ENCODE measurements at places on chromosomes 6 and 20.

DNA sequence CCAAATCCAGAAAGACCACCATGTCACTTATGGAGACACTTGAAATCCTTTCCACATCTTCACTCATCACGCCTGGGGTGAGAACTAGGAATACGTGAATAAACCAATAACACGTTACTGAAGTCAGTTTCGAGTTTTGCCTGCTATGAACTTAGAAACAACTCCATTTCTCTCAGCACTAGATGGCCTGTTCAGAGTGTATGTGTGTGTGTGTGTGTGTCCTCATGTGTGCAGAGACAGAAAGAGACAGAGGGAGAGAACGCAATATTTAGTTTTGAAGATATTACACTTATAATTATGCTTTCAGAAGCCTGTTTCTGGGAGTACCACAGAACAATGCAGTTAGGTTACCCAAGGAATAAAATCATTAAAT is 81.2 kb upstream of the CCN6 start:
- DNase-seq = no peak

GRCh38 chr6:127094791-127095190 is 23.7 kb upstream of the RSPO3 start:
- no peak for DNase-seq

DNA sequence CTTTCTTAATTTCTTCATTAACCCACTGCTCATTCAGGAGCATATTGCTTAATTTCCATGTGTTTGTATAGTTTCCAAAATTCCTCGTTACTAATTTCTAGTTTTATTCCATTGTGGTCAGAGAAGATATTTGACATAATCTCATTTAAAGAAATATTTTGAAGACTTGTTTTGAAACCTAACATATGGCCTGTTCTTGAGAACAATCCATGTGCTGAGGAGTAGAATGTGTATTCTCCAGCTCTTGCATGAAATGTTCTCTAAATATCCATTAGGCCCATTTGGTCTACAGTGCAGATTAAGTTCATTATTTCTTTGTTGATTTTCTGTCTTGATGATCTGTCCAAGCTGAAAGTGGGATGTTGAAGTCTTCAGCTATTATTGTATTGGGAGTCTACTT is 251.7 kb downstream of the ALDH8A1 start:
- no peak for DNase-seq

DNA sequence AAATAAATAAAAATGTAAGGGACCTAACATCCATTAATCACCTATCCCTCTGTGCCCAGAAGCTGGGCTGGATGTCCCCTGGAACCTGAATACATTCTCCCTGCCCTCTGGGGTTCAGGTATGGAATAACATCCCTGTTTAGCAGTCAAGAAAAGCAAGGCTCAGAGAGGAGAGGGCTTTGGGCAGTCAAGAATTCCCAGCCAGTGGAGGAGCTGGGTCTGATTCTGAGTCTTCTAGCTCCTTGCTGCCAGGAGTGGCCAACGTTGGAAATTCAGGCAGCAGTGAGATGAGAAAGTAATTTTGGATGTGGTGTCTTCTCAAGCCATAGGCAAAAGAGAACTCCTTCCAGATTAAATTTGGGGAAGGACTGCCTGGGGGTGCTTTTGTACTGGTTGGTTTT is 42.6 kb upstream of the ZNFX1 start:
- DNase-seq = peak; percentile 43

GRCh38 chr6:119865466-119866350 is 516.1 kb upstream of the MAN1A1 start:
- no peak for DNase-seq

- no peak for DNase-seq
Observed at GRCh38 chr6:26502165-26502564, 2.1 kb downstream of the BTN1A1 start.

DNA sequence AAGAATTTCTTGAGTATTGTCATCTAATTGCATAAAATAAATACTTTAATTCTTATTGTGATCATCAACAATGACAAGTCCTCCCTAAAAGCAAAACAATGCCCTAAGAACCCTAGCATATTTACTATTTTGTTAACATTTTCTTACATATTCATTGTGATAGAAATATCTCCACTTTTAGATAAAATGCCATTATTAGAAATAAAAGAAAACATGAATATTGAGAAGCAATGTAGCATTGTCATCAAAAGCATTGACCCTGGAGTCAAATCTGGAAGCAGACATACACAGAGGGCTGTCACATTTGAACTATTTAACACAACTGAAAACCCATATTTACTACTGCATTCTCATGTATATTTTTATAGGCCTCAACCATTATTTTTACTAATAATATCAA is 257.7 kb downstream of the SYNE1 start:
- DNase-seq = no peak

GRCh38 chr6:8170245-8170644 is 67.9 kb upstream of the EEF1E1 start:
- no peak for DNase-seq

DNA sequence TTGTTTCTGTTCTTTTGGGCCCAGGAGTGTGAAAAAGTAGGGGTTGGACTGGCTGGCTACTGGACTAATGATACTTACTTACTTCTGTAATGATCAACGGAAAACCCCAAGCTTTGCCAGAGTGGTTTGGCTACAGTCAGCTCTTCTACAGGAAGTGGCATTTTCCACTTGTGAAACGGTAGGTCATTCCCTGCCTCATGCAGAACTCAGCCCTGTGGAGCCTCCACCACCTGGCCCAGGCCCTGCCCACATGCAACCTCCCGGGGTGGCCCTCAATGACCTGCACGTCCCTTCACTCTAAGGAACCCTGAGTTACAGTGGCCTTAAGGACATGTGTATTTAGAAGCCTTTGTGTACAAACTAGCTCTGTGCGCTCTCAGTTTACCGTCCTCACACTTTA is 140.4 kb downstream of the DTNBP1 start:
- peak; percentile 20 for DNase-seq

DNA sequence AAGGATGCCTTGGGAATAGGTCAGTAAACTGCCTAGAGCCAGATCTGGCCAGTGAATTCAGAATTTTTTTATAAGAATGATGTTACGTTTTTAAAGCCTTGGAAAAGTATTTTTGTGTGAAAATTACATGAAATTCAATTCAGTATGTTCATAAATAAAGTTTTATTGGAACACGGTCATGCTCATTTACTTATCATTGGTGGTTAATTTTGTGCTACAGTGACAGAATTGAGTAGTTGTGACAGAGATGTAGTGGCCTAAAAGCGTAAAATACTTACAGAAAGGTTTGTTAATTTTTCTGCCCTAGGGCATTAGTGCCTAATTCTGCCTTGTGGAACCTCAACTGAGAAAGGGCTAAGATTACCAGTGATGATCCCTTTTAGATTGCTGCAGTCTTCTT is 28.2 kb downstream of the ZFAND3 start:
- no peak for DNase-seq

DNA sequence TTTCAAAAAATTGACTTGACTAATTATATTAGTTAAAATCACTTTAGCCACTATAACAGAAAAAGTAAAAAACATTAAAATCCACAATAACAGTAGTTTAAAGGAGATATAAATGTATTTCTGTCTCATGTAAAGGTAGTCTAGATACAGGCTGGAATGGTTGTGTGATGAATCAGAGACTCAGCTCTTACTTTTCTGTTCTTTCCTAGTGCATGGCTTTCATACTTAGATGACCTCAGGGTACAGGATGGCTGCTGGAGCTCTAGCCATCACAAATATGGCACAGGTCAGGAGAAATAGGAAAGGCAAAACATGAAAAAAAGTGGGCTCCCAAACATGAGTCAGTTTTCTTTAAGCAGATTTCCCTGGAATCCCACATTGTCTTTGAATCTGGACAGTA is 157.7 kb upstream of the FLRT3 start:
- no peak for DNase-seq

DNA sequence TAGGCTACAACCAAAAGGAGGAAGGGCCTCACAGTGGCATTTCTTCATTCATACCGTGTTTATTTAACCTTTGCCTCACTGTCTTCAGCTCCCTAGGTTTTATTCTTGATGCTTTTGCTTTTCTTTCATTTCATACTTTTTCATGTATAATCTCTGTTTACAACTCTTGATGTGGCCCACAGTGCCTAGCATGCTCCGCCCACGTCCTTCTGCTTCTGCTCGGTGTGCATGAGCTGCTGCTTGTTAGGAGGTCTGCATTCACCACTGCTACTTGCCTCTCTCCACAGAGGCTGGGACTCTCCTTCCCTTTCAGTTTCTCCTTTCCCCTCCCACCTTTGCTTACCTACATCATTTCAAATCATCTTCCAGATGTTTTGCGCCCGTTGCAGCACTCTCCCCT is 147.6 kb downstream of the EYA4 start:
- DNase-seq = no peak

DNA sequence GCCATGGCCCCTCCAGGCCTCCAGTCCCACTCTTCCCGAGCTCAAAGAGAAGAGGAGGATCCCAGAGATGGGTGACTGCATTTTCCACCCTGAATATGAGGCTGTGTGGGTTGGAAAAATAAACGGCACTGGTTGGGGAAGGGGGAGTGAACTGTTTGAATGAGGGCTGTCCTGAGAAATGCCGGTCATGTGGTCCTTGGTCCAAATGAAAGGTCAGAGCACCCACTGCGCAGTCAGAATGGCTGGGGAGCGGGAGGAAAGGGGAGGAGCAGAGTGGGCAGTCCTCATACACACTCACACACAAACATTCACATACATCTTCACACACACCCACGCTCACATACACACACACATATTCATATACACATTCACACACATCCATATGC is 83.1 kb downstream of the MRPL14 start:
- no peak for DNase-seq

DNA sequence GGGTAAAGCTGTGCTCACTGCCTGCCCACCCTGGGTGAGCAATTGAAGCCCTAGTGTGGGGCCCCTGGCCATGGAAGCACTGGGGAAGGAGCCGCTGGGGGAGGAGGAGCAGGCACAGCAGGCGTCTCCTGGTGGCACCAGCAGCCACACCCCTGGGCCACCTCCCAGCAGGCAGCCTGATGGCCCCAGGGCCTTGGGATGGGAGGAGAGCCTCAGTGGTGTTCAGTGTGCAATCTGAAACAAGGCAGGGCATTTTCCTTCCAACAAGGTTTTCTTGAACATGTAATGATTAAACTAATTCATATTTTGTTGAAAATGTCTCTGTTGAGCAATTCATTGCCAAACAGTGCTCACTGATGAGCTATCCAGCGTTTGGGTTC is 151.0 kb downstream of the ZDHHC14 start:
- DNase-seq = no peak

DNA sequence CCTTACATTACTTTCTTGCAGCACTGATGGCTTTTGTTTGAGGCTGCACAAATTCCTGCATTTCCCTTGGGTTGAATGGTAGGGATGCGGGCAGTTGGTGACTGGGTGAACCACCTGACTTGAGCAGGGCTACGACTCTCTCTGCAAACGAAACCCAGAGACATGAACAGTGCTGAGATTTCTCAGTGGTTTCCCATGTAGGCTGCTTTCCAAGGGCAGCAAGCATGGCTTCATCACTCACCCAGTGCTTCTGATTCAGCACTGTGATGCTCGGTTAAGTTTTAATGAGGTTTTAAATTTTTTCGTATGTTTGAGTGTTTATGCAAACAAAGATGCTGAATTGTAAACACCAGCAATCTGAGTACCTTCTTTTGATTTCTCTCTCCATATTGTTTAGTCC is 127.2 kb downstream of the MTHFD1L start:
- DNase-seq = no peak

- peak; percentile 69 for DNase-seq
Observed at GRCh38 chr20:62787866-62788265, 8.4 kb upstream of the MRGBP start.

- no peak for DNase-seq
Observed at GRCh38 chr6:42790549-42791181, 8.8 kb downstream of the BICRAL start.

GRCh38 chr6:113591896-113592827 is 265.0 kb upstream of the MARCKS start:
- no peak for DNase-seq

DNA sequence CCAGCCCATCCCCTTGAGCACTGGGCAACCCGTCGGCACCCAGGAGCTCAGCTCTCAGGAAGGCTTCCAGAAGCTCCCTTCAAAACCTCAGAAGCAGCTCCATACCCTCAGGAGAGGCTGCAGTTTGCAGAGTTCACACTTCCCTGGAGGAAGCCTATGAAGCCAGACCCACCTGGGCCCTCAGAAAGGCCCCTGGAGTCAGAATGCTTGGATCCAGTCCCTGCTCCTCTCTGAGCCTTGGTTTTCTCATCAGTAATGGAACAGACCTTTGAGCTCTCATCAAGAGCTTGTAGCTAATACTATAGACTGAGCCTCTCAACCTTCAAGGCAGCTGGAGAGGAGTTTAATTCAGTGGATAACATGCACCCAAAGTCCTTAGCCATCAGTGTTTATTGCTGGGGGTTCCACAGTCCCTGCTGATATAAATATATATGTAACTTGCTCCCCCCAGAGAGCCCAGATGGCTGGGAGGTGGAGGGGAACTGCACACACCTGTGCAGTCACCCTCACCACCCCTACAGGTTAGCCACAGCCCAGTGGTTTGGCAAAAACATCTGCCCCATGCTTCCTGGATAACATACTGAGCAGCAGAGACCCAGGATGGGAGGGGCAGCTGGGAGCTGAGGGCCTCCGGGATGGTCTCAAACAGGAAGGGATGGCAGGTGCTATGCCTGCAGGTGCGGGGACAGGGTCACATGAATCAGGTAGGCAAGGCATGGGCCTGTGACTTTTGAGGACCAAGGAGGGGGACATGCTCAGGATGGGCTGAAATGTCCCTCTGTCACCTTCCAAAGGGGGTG is 120.1 kb downstream of the SNX5 start:
- DNase-seq = no peak

GRCh38 chr6:96304997-96305396 is 216.6 kb upstream of the UFL1 start:
- DNase-seq = no peak

GRCh38 chr20:59911041-59911440 is 22.4 kb downstream of the SYCP2 start:
- no peak for DNase-seq

- DNase-seq = no peak
Observed at GRCh38 chr6:38105066-38105465, 285.5 kb downstream of the ZFAND3 start.

DNA sequence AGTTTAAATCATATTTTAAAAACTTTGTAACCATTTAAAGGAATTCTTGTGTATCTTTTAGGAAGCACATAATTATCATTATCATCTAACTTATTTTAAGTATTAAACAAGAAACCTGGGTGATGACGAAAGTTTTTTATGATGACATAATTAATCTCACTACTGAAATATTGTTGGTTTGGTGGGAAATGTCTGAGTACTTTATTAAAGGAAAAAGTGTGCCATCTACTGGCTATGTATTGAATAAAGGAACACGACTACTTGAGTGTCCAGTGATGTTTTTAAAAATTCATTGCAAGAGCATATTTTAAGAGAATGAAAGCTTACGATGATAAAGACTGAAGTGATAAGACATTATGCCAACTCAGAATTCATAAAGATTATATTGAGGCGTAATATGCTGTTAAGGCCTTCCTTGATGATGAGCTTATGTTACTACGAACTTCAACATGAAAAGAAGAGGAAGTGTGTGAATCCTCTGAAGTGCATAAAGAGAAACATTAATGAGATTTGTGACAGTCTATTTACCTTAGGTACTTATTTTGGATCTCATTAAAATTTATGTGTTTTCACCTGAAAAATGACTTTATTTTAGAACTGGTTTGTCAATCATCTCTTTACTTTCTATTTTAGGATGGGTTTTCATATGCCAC is 12.0 kb upstream of the TRMT11 start:
- peak; percentile 78 for DNase-seq
